ENCODE measurements at places on chromosomes 3 and 15.

- DNase-seq: no peak
Measured at GRCh38 chr3:185685231-185686035, 99.3 kb downstream of the SENP2 start.

- no peak for DNase-seq
Measured at GRCh38 chr15:40338921-40339620, 1.7 kb downstream of the CCDC9B start.

DNA sequence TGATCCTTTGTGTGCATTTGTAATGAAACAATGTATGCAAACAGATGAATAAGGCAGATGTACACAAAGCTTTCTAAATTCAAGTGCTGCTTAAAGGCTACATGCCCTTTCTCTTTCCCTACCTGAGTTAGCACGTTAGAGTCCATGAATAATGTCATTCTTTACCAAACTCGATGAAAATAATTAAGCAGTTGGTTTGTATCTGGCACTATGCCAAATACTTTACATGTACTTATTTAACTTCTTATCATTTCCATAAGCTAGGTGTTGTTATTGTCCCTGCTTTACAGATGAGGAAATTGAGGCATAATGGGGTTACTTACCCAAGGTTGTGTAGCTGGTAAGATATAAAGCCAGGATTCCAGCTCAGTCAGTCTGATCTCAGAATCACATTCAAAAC lies 2.4 kb downstream of the GPR171 start:
- DNase-seq: no peak

GRCh38 chr3:64196236-64196929 lies 28.9 kb downstream of the PRICKLE2 start:
- DNase-seq: no peak

DNA sequence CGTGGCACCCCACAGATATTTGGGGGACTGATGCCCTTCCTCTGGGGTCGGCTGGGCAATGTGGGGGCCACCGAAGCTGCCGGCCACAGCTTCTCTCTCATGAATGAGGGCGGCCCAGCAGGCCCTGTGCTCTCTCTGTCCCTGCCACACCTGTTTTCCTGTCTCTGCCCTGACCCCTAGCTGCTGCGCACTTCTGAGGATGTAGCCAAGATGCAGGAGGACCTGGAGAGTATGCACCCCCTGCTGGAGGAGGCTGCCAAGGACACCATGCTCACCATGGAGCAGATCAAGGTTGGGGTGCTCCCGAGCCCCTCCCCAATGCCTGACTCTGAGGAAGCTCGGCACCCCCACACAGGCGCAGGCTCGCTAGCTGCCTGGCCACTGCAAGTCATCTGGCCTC lies 59.7 kb downstream of the SEMA3G start:
- DNase-seq: no peak

DNA sequence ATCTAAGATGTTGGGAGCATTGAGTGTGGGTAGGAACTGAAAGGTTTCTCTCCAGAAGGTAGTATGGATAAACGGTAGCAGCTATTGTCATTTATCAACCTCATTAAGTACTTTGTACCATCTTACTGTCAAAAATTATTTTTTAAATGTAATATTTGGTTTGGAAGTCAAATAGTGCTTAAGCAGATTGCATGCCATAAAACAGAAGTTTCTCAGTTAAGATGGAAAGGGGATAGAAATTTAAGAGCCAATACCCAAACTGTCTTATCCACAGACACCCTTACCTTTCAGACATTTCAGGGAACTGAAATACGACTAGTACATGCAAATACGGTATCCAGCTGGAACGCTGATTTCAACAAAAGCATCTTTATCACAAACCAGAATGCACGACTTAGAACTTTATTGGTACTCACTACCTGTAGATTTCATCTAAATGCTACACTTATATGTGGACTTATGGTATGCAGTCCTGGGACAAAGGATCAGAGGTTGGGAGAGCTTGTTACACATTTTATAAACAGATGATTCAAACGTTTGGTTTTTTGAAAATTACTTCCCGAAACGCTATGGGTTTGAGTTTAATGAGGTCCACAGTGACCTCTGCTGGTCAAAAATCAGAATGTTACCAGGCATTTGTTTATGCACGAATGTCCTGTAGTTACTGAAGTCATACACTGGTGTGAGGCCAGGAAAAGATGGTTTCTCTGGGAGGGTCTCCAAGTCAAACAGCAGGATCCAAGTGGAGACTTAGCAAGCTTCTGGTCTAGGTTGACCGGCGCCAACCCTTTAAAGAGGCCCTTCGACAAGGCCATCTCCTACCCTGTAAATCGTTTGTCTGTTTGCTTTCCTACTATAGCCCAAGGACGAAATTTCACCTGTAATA lies 45.7 kb upstream of the DUT start:
- peak; percentile 8 for DNase-seq

- DNase-seq: no peak
Measured at GRCh38 chr3:41216993-41217392, 17.7 kb downstream of the CTNNB1 start.
